ENCODE measurements at places on chromosomes 16 and 17.

GRCh38 chr17:20225162-20226115 is 216.3 kb downstream of the SPECC1 start:
- no peak for DNase-seq

- no peak for DNase-seq
Observed at GRCh38 chr16:82835487-82836155, 208.9 kb downstream of the CDH13 start.

DNA sequence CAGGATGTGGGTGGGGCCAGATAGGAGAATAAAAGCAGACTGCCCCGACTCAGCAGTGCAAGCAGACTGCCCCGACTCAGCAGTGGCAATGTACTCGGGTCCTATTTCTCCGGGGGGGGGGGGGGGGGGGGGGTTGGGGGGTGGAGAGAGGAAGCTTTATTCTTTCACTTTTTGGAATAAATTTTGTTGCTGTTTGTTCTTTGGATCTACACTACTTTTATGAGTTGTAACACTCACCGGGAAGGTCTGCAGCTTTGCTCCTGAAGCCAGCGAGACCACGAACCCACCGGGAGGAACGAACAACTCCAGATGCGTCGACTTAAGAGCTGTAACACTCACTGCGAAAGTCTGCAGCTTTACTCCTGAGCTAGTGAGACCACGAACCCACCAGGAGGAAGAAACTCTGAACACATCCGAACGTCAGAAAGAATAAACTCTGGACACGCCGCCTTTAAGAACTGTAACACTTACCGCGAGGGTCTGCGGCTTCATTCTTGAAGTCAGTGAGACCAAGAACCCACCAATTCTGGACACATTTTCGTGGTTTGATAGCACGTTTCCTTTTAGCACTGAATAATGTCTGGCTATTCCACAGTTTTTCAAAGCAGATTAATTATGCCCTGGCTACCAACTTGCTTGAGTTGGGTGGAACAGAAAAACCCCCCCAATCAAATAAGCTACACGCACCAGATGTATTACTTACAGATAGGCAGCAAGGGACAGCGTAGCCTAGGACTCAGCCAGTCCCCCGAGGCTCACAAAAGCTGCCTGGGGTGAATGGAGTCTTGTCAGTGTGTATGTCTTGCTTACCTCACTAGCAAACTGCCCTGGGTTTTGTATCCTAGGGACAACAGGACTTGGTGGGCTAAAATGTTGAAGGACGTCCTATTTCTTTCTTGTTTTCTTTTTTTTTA is 11.9 kb downstream of the FZD2 start:
- DNase-seq = no peak

DNA sequence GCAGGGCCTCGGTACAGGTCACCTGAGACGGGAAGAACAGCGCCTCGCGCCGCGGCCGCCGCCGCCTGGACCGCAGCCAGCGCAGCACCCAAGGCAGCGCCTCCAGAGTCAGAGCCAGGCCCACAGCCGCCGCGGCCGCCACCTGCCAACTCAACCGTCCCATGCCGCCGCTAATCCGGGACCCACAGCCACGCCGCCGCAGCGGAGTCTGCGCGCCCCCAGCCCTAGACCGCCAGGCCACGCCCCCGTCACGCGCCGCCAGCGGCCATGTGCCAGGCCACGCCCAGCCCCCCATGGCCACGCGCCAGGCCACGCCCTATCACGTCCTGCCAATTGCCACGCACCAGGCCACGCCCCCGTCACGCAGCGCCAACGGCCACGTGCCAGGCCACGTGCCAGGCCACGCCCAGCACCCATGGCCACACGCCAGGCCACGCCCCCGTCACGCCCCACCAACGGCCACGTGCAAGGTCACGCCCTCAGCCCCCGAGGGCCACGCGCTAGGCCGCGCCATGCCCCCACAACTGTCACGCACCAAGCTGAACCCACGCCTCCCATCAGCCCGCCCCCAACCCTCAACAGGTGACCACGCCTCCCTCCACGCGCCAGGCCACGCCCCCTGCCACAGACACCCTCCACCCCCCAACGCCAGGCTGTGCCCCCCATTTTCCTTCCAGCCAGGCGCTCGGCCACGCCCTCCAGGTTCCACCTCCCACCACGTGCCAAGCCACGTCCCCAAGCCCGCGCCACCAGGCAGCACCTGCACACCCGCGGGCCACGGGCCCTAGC is at the start of gene PLD6:
PLD6 (minus strand) TSS at position 210 of the 789 bp plus-strand sequence; CDS start at position 163, 47 bp downstream.
- DNase-seq = peak; percentile 80

GRCh38 chr16:1610899-1611632 is 806 bp downstream of the IFT140 start:
- DNase-seq = peak; percentile 43

DNA sequence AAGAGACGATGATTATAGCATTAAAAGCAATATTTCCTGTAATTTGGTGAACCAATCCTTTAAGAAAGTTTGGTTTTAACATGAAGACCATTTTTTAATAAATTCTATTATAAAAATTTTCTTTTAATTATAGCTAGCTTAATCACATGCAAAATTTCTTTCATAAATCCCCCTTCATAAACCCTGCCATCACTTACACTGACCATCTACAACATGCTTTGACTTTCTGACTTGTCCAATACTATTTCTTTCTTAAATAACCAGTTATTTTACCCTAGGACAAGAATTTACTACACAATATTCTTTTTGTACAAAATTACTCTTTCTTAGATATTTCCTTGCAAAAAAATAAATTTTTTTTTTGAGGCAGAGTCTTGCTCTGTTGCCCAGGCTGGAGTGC is 1334.8 kb downstream of the CDH11 start:
- DNase-seq = no peak

GRCh38 chr16:66337463-66338188 is 28.9 kb upstream of the CDH5 start:
- no peak for DNase-seq

Measured in stimulated activated CD4-positive, alpha-beta T cell treated with anti-CD3 and anti-CD28 coated beads, TNF-alpha, amount 100 ng/mL, for 4 hours (primary cell).